GM23248 (cell line): ENCODE measurements at places on chromosomes 3 and 15. TPM values are rescaled to one million over a fixed set of nuclear protein-coding genes. Genes with fewer than 3 reads are reported as not detected.

NMB gene
- total RNA-seq: 7.7 and 14.0 TPM in 2 replicates

STRA6 gene
- not detected in 2 replicates for total RNA-seq

MRAS gene
- 54.9 and 56.7 TPM in 2 replicates for total RNA-seq

FOXB1 gene
- not detected in 2 replicates for total RNA-seq

MOBP gene
- not detected in 2 replicates for total RNA-seq

KNSTRN gene
- 31.1 and 35.8 TPM in 2 replicates for total RNA-seq

SKOR1 gene
- 0.11 TPM in 1 of 2 replicates, not detected in the other for total RNA-seq

ALDH1A3 gene
- total RNA-seq: 5.8 and 9.9 TPM in 2 replicates

- H3K4me3 ChIP-seq: no peak overlapping the region
- no peaks in the 10 kb centered on the region; the same call in 1 of the 2 replicates for H3K27me3 ChIP-seq
- H3K27ac ChIP-seq: no peak overlapping the region
- no peaks in the 10 kb centered on the region for H3K4me1 ChIP-seq
Measured at GRCh38 chr3:69750549-69750948, 11.3 kb downstream of the MITF start.

- H3K27me3 ChIP-seq: no peaks in the 10 kb centered on the region
- H3K27ac ChIP-seq: no peak overlapping the region
- peak; percentile 16 for DNase-seq
- H3K36me3 ChIP-seq: 0 out of 2 replicates have a peak, but pooled peaks cover 6% of the 10 kb centered on the region
- H3K4me1 ChIP-seq: peaks cover 22% of the 10 kb centered on the region
Measured at GRCh38 chr15:25738171-25738965, 124.8 kb downstream of the ATP10A start.

GRCh38 chr3:97488741-97489140, 275.8 kb upstream of the ARL6 start:
- no peak overlapping the region for H3K27ac ChIP-seq
- no peak overlapping the region for H3K4me3 ChIP-seq
- no peaks in the 10 kb centered on the region for H3K4me1 ChIP-seq
- DNase-seq: no peak
- H3K36me3 ChIP-seq: no peaks in the 10 kb centered on the region
- H3K27me3 ChIP-seq: no peaks in the 10 kb centered on the region

GRCh38 chr3:197353001-197353866, 54.8 kb upstream of the DLG1 start:
- H3K4me3 ChIP-seq: no peak overlapping the region
- H3K4me1 ChIP-seq: peaks cover 23% of the 10 kb centered on the region
- H3K36me3 ChIP-seq: no peaks in the 10 kb centered on the region
- H3K27me3 ChIP-seq: no peaks in the 10 kb centered on the region
- DNase-seq: peak; percentile 44

- H3K4me3 ChIP-seq: no peak overlapping the region
- H3K27ac ChIP-seq: no peak overlapping the region
- peaks cover 37% of the 10 kb centered on the region for H3K4me1 ChIP-seq
- peak; percentile 14 for DNase-seq
- no peaks in the 10 kb centered on the region for H3K36me3 ChIP-seq
Measured at GRCh38 chr3:58027704-58028317, 19.6 kb downstream of the FLNB start.

GRCh38 chr3:157248590-157249422, 88.9 kb upstream of the CCNL1 start:
- no peaks in the 10 kb centered on the region for H3K27me3 ChIP-seq
- H3K4me1 ChIP-seq: peaks cover 21% of the 10 kb centered on the region
- H3K36me3 ChIP-seq: no peaks in the 10 kb centered on the region
- peak overlapping the region; percentile 7; the same call in 1 of the 2 replicates for H3K4me3 ChIP-seq

DNA sequence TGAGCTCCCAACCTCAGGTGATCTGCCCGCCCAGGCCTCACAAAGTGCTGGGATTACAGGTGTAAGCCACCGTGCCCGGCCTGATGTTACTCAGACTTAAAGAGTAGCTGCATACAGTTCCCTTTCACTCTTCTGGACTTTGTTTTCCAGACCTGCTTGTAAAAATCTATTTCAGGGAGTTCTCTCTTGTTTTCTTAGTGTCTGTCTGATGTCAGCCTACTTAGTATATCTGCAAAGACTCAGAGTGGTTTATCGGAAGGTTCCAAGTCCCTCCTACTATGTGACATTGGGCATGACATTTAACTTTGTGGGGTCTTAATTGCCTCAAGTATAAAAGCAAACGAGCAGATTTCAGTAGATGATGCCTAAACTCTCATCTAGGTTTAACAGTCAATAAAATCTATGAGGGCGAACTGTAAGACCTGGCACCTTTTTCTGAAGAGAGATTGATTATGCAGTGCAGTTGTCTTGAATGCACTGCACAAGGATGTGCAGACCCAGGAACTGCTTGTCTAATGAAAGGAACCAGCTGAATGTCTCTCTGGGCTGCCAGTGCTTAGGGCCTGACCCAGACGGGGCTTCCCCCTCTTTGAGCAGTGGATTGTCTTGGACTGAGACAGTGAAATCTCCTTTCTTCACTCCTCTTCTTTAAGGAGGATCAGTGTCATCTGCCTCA, 301.4 kb downstream of the PTPRG start:
- no peak for DNase-seq
- H3K4me3 ChIP-seq: no peak overlapping the region
- H3K27ac ChIP-seq: no peak overlapping the region
- H3K27me3 ChIP-seq: no peaks in the 10 kb centered on the region

- no peak overlapping the region for H3K27ac ChIP-seq
- no peaks in the 10 kb centered on the region; the same call in 1 of the 2 replicates for H3K4me1 ChIP-seq
- no peaks in the 10 kb centered on the region for H3K36me3 ChIP-seq
- no peak overlapping the region for H3K4me3 ChIP-seq
- peak; percentile 77 for DNase-seq
Measured at GRCh38 chr3:46705751-46706552, 4.8 kb downstream of the TMIE start.

GRCh38 chr3:10442151-10442795, 63.1 kb downstream of the ATP2B2 start:
- peaks cover 25% of the 10 kb centered on the region for H3K4me1 ChIP-seq
- H3K27me3 ChIP-seq: peaks cover 4% of the 10 kb centered on the region; the same call in 1 of the 2 replicates
- peak; percentile 63 for DNase-seq
- no peak overlapping the region for H3K27ac ChIP-seq
- no peaks in the 10 kb centered on the region for H3K36me3 ChIP-seq

GRCh38 chr3:126058666-126059065, 25.3 kb downstream of the SLC41A3 start:
- no peaks in the 10 kb centered on the region for H3K4me1 ChIP-seq
- no peak overlapping the region for H3K4me3 ChIP-seq
- no peaks in the 10 kb centered on the region for H3K36me3 ChIP-seq
- DNase-seq: no peak
- no peaks in the 10 kb centered on the region for H3K27me3 ChIP-seq

DNA sequence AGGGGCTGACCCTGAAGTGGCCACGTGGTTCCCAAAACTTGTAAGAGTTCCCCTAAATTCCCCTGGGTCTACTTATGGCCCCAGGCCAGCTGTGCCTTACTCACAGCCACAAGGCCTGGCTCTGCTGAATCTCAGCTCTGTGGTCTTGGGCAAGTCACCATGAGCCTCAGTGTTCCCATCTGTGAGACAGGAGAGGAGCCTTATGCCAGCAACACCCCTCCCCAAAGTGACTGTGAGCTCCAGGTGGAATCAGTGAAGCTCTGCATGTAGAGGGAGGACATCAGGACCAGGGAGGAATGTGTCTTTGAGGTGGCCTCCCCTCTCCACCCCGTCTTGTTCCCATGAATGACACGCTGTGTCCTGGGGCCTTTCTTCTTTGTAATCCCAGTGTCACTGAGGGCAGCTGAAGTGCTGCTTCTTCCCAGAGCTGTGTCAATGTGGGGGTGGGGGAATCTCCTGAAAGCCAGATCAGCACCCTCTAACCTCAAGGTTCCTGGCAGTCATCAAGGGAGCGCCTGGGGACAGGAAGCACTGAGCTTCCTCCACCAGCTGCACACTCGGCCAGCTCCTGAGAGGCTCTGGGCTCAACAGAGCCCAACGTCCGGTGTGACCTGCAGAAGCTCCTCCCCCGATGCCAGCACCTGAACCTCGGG, 258.9 kb downstream of the UACA start:
- H3K4me3 ChIP-seq: no peak overlapping the region
- DNase-seq: peak; percentile 89
- H3K27me3 ChIP-seq: 0 out of 2 replicates have a peak, but pooled peaks cover 5% of the 10 kb centered on the region
- peaks cover 50% of the 10 kb centered on the region for H3K4me1 ChIP-seq
- H3K36me3 ChIP-seq: no peaks in the 10 kb centered on the region
- H3K27ac ChIP-seq: no peak overlapping the region

GRCh38 chr15:47959617-47960413, 161.0 kb upstream of the SLC24A5 start:
- H3K36me3 ChIP-seq: no peaks in the 10 kb centered on the region
- H3K4me3 ChIP-seq: no peak overlapping the region
- H3K27me3 ChIP-seq: no peaks in the 10 kb centered on the region

DNA sequence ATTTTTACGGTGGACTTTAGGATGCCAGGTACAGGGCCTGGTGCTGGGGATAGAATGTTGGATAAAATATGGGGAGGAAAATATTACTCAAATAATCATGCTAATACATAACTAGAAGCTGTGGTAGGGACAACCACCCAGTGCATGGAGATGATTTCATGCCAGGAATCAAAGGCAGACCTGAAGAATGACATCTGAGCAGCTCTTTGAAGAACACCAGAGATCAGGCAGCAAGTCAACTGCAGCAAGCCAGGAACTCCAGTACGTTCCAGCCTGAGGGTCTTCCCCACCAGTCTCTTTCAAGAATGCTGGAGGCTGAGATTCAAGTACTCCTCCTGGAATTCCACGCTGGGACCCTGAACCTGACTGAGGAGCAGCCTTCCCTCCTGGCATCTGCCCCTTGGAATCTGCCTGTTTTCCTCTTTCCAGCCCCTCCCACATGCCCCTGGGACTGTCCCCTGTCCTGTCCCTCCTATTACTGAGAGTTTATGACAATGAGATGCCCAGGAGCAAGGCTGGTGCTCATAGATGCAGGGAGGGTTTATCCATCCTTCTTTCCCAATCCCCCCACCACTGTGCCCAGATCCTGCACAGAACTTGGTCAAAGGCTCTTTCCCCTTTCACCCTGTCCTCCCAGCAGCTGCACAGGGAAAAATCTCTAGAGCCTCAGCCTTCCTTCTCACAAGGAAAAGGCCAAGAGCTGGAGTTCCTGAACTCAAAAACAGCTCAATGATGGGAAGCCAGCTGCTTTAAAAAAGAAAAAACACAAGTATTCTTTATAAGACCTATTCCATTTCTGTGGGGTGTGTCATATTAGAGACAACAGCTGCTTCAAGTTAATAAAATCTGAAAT, 68.0 kb downstream of the PDZRN3 start:
- H3K27me3 ChIP-seq: no peaks in the 10 kb centered on the region
- peak overlapping the region; percentile 26 for H3K27ac ChIP-seq
- DNase-seq: peak; percentile 56
- H3K36me3 ChIP-seq: no peaks in the 10 kb centered on the region
- peaks cover 39% of the 10 kb centered on the region for H3K4me1 ChIP-seq

- H3K27ac ChIP-seq: no peak overlapping the region
- H3K4me1 ChIP-seq: no peaks in the 10 kb centered on the region
- DNase-seq: no peak
- H3K4me3 ChIP-seq: no peak overlapping the region
- H3K27me3 ChIP-seq: no peaks in the 10 kb centered on the region
Measured at GRCh38 chr3:134621854-134622253, 29.0 kb downstream of the KY start.
